CD4-positive, alpha-beta T cell (primary cell): ENCODE measurements at places on chromosomes 1 and 21.

DNA sequence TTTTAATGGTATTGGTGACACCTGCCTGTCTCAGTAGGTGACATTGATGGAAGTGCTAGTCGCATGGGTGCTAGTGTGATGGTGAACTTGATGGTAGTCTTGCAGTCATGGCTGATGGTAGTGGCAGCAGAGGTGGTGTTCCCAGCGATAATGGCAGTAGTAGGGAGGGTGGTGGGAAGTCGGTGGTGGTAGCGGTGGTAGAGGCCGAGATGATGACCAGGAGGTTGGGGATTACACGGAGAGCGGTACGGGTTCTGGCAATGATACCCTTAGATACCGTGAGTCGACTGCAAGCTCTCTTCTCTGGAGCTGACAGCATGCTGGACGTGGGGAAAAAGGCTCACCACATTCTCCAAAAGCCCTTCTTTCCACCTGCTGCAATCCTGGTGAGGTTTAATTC lies 99.4 kb upstream of the SLC2A1 start:
- DNase-seq: no peak

GRCh38 chr1:180918519-180918918 lies 5.8 kb downstream of the KIAA1614 start:
- no peak for DNase-seq

DNA sequence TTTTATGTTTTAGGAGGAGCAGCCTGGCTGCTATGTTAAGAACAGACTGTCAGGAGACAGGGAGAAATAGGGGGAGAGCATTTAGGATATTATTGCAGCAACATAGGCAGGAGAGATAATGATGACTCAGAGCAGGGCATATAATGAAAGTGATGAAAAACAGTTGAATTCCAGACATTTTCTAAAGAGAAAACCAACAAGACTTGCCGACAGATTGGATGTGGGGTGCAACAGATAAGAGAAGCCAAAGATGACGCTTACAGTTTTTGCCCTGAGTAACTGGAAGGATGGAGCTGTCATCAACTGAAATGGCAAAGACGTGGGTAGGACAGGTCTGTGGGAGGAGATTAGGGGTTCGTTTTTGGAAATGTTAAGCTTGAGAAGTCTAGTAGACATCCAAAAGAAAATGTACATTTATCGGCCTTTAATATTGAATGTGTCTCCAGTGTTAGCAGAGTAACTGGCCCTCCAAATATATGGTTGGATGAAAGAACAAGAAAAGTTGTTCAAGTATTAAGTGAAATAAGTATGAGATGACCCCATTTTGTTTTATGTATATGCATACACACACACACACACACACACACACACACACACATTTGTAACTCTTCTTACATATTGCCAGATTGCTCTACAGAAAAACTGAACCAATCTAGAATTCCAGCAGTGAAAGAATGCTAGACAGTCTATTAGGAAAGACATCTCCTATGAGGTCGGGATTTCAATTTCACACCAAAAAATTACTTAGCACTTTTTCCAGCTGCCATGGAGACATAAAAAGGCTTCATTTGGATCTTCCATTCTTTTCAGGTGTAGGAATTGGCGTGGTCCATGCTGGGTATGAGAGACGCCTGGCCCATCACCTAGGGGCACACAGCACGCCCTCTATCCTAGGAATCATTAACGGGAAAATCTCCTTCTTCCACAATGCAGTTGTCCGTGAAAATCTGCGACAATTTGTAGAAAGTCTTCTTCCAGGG lies 17.2 kb downstream of the DNAJC16 start:
- DNase-seq: no peak

DNA sequence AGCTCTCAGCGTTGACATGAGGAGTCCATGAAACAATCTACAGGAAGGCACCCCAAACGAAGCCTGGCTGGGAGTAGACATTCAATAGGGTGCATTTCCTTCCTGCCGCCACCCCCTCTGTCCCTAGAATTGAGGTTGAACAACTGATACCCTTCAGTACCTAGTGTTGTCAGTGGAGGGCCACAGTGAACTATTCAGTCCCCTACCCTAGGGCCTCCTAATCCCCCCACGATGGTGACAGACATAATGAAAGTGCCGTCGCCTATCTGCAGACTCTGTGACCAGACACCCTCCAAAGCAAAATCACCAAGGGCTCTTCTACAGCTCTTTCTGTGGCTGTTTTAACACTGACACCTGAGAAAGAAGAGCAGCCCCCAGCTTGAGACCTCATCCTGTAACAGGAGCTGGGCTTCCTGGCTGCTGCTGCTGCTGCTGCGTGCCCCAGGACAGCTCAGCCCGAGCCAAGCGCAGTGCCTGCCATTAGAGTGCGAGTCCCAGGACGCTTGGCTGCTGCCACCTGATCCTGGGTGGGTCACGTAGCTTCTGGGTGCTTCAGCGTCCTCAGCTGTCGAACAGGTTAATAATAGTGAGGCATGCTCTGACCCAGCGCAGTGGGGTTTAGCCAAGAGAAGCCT lies 183.0 kb downstream of the ZBTB18 start:
- DNase-seq: no peak

- no peak for DNase-seq
Observed at GRCh38 chr21:37532868-37533780, 166.6 kb downstream of the DYRK1A start.

- DNase-seq: no peak
Observed at GRCh38 chr1:19220991-19221390, 10.9 kb upstream of the UBR4 start.

- DNase-seq: no peak
Observed at GRCh38 chr1:53090227-53091147, 28.5 kb downstream of the PODN start.

GRCh38 chr1:200139661-200140250 lies 112.2 kb downstream of the NR5A2 start:
- DNase-seq: no peak

DNA sequence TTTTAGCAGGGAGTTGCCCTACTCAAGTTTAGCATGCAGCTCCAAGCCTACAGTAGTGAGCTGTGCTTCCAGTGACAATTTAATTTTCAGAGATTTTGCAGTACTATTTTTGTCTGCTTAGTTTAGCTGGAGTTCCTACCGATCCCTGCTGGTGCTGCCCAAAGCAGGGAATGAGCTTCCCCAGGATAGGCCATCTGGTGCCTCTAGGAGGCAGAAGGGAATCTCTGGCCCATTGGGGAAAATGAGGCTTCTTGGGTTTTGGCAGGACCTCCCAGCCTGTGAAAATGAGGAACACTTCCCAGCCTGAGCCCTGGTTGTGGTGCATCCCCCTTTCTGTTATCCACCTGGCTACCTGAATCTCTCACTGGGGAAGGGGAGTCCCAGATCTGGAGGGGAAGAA lies 149.2 kb downstream of the RASAL2 start:
- no peak for DNase-seq

DNA sequence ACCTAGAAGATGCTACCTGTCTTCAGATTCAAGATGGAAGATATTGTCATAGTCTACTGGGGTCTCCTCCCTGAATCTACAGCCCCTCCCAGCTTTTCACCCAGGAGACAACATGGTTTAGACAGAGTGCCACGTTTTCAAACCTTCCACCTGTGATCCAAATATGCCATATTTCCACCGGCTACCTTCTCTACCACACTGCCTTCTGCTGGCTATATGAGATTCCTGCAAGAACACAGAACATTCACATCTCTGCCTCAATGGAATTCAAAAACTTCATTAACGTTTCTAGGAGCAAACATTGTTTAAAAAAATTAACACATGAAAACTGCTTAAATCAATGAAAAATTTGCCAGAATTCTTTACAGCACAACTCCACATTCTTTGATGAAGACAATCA lies 12.9 kb upstream of the LELP1 start:
- DNase-seq: no peak

DNA sequence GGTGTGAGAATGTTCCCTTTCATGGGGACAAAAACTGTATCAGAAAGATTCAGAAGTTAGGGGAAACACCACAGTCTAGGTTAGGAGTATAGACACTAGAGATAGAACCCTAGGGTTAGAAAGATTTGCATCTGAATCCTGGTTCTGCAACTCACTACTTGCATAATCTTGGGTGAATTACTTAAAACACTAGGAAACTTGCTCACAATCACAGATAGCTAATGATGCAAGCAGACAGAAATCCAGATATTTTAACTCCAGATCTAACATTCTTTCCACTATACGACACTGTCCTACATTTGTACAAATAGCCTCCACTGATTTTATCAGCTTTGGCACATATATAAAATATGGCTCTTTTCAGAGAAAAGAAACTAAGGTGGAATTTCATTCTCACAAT lies 30.8 kb upstream of the GLIS1 start:
- no peak for DNase-seq

DNA sequence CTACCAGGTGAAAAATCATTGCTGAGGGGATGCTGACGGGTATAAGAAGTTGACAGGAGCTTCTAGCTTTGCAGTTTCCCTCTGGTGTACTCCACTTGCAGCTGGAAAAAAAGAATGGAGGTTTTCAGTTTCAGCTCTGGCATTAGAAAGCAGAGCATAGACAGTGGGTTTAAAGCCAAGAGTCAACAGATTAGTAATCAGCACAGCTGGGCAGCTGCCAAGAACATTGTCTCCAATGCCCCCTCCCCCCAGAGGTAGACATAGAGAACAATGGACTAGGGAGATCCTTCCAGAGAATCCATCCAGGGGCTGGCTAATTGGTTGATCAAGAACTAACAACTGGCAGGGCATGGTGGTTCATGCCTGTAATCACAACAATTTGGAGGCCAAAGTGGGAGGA lies 10.1 kb upstream of the ZBTB8B start:
- DNase-seq: no peak

- DNase-seq: peak; percentile 58
Observed at GRCh38 chr1:85297855-85298629, 21.6 kb upstream of the BCL10 start.

DNA sequence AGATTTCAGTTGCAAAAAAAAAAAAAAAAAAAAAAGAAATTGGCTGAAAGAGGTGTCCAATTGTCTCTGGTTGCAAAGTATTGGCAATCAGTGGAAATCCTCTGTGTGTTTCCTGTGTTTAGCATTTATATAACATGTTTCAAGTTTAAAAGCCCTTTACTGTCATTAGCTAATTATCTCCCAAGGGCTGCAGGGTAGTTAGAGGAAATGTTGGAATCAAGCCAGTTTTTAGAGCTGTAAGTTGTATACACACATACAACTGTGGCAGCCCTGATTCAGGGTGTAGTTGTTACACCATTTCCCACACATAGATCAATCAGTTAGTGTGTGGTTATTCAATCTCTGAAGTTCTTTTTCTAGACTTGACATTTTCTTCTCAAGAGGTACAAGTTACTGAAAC lies 8.9 kb upstream of the ZNF326 start:
- DNase-seq: no peak

GRCh38 chr1:156689035-156689952 lies 12.1 kb upstream of the NES start:
- peak; percentile 86 for DNase-seq

DNA sequence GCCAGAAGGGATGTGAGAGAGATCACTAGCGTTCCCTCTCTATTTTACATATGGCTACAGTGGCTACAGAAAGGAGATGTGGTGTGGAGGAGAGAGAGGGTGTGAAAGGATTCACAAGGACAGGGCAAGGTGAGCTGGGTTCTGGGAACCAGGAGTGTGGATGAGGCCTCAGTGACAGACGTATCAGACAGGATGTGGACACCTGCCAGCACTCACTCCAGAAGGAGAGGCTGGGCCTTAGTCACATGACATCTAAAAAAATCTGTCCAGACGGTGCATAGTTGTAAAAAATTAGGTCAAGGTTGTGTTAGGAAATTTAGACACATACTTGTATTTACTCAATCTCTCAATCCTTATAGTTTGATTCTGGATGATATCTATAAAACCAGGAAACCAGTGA lies 10.6 kb downstream of the TRIM67 start:
- DNase-seq: no peak

DNA sequence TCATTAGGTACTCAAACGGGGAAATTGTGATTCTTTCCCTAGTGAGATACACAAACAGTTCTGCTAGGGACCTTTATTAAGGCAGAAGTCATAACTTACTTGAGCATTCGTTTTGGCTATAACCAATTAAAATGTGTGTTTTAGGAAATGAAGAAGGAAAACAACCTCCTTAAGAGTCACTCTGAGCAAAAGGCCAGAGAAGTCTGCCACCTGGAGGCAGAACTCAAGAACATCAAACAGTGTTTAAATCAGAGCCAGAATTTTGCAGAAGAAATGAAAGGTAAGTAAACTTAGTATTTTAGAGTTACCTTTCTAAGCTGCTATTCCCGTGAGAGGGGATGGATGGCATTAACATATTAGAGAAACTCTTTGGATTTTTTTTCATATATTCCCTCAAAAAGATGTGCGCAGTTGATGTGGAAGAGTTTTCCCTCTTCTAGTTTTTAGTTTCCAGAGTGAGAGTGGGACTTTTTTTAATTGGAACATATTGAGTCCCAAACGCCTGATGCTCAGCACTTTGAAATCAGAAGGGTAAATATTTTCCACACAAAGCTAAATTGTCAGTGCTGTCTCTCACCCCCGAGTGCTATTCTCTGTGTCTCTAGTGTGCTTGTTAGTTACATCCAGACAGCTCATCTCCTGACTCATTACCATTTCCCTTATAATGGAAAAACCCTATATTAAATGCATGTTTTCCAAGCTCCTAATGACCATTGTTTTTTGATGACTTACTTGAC lies 34.9 kb downstream of the CENPF start:
- DNase-seq: peak; percentile 67

GRCh38 chr1:161180639-161181038 lies 3.3 kb upstream of the B4GALT3 start:
- DNase-seq: no peak

DNA sequence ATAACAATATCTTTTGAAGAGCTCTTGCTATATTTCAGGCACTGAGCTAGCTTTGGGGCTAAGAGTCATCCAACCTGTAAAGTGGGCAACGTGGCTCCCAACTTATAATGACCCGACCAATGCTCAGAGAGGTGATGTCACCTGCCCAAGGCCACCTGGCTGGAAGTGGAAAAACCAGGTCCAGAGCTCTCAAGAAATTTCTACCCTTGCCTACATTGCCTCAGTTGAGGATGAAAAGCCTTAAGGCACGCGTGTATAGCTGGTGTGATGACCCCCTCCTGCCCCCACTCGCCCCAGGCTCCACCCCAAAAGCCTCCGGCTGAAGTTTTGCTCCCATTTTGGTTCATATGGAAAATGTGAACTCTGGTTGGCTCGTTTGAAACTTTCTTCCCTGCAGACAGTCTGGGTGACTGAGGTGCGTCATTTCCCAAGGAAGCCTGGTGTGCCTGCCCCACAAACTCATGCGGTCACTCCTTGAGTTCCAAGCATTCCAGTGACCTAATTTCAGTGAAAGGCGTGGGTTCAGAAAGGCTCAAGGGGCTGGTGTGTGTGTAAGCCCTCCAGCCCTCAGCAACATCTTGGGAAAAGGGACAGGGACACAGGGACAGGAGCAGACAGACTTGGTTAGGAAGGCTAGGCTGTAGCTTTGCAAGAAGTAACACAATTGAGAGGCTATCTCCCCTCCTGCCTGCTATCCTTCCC lies 20.5 kb downstream of the HTR1D start:
- no peak for DNase-seq

- DNase-seq: no peak
Observed at GRCh38 chr1:152786077-152786476, at the start of gene LCE1E. Gene LCE1E, plus strand, starts transcription at chr1:152786257. Its CDS starts 1,043 bp downstream, at chr1:152787300.
